ENCODE measurements at places on chromosomes 2 and 18. TPM values are rescaled to one million over a fixed set of nuclear protein-coding genes. Genes with fewer than 3 reads are reported as not detected.

DNA sequence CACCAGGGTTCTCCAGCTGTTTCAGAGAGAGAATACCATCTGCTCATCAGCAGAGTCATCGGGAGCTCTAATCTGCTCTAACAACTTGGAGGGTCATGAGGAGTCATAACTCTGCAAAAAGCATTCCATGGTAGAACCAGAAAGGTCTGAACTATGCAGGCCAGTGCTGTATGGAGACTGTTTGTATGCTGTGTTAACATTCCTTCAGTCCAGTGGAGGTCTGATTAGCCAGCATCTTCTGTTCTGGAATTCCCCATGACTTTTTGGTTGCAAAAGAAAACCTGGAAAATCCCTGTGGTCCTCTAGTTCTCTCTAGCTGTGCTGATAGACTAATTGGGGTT, 9.4 kb upstream of the ITGB6 start:
- no peak for DNase-seq
- no peak overlapping the region for H3K4me3 ChIP-seq
- H3K27ac ChIP-seq = no peak overlapping the region
- H3K36me3 ChIP-seq = no peaks in the 10 kb centered on the region
- H3K4me1 ChIP-seq = peaks cover 15% of the 10 kb centered on the region

The CAPN14 gene
- total RNA-seq = not detected

The RFTN2 gene
- total RNA-seq = not detected

The SPIRE1 gene
- total RNA-seq = 21.3 TPM

The ARHGAP15 gene
- total RNA-seq = not detected
